ENCODE measurements at places on chromosomes 12 and 14.

GRCh38 chr12:94525951-94526350, 66.3 kb upstream of the CEP83 start:
- DNase-seq, result no peak

- no peak for DNase-seq
These were observed 88.8 kb upstream of the GTF2A1 start for GRCh38 chr14:81309511-81309910.

DNA sequence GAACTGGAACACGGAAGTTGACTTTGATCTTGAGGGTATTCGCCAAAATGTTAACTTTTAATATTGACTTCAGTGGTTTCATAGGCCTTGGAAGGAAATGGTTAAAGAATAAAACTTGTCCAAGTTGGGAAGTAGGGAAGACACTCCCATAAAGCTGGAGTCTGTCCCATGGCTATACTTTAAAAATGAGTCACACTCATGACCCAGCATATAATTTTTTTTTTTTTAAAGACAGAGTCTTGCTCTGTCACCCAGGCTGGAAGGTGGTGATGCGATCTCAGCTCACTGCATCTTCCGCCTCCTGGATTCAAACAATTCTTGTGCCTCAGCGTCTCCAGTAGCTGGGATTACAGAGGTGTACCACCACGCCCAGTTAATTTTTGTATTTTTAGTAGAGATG, 19.6 kb downstream of the TMPRSS12 start:
- no peak for DNase-seq

- DNase-seq, result no peak
These were observed 134.8 kb downstream of the ZFP36L1 start for GRCh38 chr14:68658029-68658509.

DNA sequence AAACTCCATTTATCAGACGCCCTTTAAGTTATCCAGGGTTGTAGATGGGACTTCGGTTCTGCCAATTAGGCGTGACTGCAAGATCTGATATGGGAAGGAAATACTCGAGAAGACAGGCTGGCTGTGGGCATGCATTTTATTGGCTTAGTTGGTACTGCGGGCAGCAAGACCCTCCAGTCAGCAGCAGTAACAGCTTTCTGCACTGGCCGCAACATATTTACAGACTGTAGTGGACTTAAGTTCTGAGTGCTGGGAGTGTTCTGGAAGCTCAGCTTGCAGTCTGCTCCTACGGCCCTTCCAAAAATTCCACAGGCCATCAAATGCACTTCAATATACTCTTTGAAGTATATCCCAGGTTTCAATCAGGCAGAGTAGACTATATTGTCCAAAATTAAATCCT, 21.1 kb downstream of the KITLG start:
- DNase-seq, result no peak

DNA sequence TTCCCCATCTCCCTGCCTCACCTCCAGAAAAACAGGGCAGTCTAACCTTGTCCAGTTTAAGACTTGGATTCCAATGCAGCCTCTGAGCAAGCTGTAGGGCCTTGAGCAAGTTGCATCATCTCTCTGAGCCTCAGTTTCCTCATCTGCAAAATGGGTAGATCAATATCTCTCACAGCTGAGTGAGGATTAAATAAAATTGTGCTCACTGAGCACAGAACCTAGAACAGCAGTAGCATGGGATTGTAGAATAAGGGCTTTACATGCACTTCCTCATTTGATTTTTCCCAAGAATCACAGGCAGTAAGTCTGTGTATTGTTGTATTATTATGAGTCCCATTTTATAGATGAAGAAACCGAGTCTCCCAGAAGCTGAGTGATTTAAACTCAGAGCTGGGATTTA, 2.0 kb downstream of the DTX1 start:
- no peak for DNase-seq

GRCh38 chr12:2779281-2779680, 15.5 kb upstream of the FKBP4 start:
- no peak for DNase-seq

DNA sequence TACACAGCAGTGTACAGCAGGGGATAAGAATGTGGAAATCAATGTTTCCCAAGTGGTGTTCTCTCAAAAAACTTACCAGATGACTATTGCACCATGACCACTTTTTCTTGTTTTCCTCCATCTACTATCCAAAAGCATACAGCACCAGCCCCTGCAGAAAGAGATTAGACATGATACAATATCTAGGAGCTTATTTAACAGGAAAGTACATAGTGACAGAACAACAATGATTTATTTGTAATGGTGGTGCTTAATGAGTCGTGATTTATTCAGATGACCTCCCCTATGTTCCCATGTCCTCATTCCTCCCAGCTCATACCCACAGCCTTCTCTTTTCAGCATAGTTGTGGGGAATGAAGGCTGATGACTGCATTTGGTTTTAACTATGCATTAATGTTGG, 413.6 kb downstream of the BTG1 start:
- no peak for DNase-seq

DNA sequence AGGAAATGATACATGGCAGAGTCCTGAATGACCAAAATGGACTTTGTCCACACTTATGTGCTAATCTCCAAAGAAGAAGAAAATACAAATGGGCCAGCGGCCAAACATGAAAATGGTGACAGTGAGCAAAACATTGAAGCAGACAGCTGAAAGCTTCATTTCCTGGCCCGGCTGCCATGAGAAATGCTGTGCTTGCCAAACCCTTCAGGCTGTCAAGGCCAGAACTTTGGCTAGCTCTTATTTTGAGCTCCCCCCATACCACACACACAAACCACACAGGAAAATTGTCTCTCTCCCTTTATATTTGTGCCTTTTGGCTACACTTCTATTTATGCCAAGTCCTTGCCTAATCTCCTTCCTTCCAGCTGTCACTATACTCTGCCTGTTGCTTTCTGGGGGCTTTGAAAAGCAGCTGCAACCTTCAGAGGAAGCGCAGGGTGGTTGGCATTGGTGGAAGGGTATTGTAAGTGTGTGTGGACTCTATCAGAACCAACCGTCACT, 323.8 kb downstream of the RAD51B start:
- DNase-seq, result no peak

DNA sequence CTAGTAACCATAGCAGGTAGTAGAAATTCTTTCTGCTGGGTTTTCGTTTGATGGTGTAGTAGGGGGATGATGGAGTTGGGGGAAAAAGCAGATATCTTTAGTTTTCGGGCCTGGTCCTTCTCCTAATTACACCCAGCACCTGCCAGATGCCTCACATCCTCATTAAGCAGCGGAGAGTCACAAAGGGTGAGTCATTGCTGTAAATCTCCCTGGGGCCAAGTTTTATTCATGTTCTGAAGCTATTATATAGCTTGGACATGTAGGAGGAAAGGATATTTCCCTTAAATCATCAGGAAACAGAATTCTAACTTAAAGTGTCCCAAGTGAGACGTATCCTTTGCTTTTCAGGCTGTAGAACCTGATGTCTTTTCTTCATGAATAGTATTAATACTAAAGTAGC, 4.9 kb upstream of the NECAP1 start:
- no peak for DNase-seq

GRCh38 chr12:124694250-124694649, 126.8 kb upstream of the NCOR2 start:
- DNase-seq, result no peak

- DNase-seq, result no peak
These were observed 437.9 kb downstream of the BCL11B start for GRCh38 chr14:98834119-98834518.

- no peak for DNase-seq
These were observed 788 bp downstream of the ENO2 start for GRCh38 chr12:6914947-6915788.

- DNase-seq, result no peak
These were observed 7.4 kb upstream of the CYP46A1 start for GRCh38 chr14:99676657-99677056.

DNA sequence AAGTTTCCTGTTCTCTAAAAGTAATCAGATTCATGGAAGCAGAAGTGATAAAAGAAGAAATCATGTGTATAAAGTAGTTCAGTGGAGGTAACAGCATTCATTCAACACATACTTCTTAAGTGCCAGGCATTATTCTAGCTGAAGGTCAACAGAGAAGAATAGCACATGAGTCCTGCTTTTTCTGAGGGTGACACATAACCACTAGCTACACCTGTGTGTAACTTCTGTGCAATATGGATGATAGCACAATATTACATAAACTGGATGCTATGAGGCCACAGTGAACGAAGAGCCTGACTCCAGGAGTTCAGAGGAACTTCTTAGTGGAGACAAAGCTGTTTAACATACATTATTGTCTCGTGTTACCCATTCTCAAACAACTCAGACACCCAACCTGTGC, 114.3 kb upstream of the PCED1B start:
- no peak for DNase-seq

GRCh38 chr12:79121486-79121885, 256.9 kb downstream of the SYT1 start:
- DNase-seq, result no peak

- no peak for DNase-seq
These were observed 34.9 kb downstream of the PRPF40B start for GRCh38 chr12:49658276-49658675.

- no peak for DNase-seq
These were observed 276.3 kb upstream of the FAR2 start for GRCh38 chr12:28872654-28873268.

DNA sequence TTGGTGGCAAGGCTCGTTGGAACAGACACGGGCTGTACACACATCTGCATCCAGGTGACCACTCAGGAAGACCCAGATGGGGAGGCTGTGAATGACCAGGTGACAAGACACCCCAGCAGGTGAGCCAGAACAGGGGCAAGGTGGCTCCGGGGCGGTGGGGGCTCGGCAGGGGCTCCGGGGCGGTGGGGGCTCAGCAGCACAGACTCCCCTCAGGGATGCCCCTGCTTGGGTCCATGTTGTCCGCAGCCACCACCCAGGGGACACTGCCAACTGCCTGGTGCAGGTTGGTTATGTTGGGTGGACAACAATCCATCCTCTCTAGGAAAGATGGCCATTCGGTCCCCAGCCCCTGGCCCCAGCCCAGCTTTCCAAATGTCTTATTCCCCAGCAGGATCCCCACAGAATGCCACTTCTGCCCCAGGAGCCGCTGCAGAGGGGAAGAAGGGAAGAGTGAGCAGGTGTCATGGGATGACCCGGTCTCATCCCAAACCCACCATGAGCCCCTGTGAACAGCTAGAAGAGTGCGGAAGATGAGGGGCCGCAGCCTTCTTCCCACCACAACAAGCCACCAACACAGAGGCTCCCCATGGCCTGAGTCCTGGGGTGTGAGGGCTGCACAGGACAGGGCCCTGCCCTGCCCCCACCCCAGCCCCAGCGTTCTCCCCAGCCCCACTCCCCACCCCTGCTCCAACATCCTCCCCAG, 31.4 kb upstream of the C14orf180 start:
- DNase-seq, result no peak

DNA sequence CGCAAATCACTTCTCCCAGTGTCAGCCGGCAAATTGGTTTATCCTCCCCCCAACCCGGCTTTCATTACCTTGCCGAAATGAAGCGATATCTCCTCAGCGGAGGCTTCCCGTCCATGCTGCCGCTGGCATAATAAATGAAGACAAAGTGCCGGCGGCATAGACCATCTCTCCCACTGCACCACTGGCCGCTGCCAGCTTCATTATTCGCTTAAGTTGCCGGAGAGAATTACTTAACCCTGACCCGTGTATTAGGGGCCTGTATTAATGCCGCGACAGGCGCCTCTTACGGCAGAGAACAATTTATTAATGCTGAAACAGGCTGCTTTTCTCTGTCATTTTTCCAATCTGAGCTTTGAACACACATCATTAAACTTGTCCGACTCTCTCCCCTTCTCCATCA, 17.5 kb upstream of the GPATCH2L start:
- no peak for DNase-seq

DNA sequence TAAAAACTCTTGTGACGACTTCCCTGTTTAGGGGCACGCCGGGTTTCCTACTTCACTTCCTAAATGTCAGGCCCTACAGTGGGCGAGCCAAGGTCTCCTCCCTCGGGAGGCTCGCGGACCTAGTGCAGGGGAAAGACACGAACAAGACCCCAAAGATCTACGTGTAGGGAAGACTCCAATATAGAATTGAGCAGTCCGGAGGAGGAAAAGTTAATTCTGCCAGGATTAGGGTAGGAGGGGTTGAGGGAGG, 564 bp downstream of the ATXN3 start:
- DNase-seq, result no peak

GRCh38 chr14:72619881-72620280, 274.0 kb downstream of the DPF3 start:
- DNase-seq, result no peak

DNA sequence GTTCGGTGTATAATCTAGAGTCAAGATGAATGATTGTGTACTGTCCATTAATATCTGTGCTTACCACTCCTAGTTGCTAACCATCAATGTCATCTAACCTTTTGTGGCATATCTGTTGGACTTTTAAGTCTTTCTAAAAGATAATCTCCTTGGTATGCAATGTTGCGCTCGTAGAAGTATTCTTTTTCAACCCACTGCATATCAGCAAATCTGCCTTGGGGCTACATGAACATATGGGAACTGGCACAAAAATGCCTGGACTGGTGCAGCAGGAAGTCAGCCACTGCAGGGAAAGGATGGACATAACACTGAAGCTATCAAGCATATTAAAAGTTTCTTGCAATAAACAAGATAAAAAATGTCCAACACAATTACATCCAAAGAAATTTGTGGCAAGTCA, 124.3 kb upstream of the SLC38A4 start:
- no peak for DNase-seq

- DNase-seq, result no peak
These were observed 22.9 kb downstream of the C12orf50 start for GRCh38 chr12:88006351-88006750.

DNA sequence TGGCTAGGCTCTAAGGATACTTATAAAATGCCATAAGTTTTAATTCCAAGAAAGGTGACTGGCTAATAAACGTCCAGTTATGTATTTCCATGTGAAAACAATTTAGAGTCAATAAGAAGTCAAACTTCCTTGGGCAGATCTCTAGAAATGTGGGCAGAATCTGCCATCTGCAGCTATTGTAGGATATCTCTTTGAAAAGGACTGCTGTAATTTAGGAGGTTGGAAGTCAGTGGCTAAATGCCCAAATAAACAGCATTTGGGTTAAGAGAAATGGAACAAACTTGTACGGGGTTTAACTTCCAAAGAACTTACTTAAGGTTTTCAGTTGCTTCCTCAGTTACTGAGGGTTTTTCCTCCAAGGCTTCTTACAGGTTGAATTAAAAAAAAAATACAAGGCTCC, 121.6 kb downstream of the FIGNL2 start:
- DNase-seq, result no peak

DNA sequence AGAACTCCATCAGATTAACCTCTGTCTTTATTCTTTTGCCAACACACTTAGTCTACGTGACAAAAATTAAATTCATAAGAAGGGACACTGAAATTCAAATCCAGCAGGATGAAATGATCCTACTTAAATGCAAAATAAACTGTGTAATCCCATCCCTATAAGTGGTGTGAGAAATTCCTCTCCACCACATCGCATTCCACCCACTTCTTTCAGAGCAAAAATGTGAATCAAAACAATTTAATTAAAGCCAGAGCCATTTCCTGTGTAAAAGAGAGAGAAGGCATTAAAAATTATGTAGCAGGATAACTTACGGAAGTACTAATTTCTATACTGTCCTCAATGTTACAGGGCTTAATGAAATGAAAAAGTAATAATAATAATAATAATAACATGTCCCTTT, 844.3 kb downstream of the GALC start:
- DNase-seq, result no peak

Data from activated CD4-positive, alpha-beta T cell treated with anti-CD3 and anti-CD28 coated beads for 1 hour (primary cell).